Activated CD4-positive, alpha-beta T cell treated with anti-CD3 and anti-CD28 coated beads, Interleukin-2, amount 50 U/mL, for 1 hour (primary cell): ENCODE measurements at places on chromosomes 5 and 9.

DNA sequence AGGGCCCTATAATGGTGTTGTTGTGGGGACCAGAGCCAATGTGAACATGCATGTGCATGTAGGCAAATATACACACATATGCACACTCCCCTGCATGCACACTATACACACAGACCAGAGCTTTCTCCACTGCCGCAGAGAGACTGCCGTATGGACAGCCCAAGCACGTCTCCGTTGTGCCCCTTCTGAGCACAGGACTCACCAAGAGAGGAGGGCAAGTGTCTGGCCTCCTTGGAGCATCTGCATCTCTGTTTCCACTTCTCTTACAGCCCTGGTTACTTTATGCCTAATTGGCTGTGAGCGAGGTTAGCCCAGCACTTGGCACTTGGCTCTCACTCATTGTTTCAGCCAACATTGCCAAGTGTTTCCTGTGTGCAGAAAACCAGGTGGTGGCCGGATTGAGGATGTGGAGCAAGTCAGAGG is 30.4 kb downstream of the CSF2 start:
- no peak for DNase-seq

DNA sequence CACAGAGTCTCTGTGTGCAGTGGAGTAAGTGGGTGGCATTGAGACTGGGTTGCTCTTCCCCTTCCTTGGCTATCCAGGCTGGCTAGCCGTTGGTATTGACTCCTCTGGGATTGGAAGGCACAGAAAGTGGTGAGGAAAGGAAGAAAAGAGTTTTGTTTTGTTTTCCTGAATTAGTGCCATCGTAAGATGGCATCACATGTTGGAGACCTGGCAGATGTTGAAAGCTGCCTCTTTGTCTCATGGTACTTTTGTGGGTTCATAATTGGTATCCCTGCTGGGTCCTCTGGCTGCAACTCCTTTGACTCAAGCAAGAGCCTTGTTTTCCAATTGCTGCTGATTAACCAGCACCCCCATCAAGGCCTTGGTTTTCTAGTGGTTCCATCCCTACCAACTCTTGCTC is 293.8 kb downstream of the PDE4D start:
- DNase-seq, result no peak

DNA sequence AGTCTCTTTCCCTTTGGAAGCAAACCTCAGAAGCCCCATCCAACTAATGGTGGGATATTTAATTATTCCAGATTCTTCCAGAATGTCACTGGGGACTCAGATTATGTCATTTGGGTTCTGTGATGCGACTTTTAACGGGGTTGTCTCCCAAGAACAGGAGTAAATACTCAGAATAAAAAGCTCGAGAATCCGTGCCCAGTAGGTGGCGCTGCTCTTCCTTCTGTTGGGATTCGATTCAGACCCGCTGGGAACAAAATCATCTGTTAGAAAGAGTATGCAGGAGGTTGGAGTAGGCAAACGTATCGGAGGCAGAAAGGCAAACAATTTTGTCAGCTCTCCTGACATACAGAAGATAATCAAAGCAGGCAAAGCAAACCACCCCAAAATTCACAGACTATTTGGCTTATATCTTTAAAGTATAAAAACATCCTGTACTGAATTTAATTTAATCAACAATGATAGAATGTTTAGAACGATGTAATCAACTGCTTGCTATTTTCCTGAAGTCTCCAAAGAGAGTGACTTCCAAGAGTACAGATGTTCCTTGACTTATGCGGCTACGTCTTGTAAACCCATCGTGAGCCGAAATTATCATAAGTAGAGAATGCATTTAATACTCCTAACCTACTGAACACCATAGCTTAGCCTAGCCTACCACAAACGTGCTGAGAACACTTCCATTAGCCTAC is 169.8 kb upstream of the RAI14 start:
- DNase-seq, result peak; percentile 62

GRCh38 chr9:133691191-133691590 is 47.0 kb downstream of the SARDH start:
- no peak for DNase-seq

DNA sequence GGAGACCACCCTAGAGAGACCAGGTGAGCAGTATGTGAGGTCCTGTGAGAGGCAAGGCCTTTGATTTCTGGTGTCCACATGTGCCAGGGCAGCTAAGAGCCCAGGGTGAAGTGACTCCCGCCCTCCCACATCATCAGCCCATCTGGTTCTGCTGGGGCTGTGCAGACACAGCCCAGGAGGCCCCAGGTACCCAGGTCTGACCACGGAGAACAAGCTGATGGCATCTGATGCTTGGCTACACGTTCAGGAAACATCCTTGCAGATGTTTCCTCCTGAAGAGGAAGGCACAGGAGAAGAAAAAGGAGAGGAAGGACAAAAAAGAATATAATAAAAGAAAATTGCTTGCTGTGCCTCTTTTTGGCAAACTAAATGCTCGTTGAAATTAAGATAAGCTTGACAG is 225.8 kb downstream of the PAX5 start:
- no peak for DNase-seq

DNA sequence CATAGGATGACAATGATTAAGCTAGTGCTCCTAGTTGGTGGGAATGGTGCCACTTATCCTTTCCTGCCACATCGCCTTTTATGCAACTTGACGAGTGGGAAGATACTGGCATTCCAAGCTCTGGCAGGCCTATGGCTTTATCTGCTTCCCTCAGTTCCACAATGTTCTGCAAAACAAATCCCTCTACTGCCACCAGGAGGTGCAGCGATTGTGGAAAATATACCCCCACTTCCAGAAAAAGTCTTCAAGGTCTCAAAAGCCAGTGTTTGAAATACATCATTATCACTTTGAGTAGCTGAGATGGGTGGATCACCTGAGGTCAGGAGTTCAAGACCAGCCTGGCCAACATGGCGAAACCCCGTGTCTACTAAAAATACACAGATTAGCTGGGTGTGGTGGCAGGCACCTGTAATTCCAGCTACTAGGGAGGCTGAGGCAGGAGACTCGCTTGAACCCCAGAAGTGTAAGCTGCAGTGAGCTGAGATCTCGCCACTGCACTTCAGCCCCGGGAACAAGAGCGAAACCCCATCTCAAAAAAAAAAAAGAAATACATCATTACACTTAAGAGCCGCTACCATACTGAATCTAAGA is 3.4 kb downstream of the CLINT1 start:
- peak; percentile 12 for DNase-seq

DNA sequence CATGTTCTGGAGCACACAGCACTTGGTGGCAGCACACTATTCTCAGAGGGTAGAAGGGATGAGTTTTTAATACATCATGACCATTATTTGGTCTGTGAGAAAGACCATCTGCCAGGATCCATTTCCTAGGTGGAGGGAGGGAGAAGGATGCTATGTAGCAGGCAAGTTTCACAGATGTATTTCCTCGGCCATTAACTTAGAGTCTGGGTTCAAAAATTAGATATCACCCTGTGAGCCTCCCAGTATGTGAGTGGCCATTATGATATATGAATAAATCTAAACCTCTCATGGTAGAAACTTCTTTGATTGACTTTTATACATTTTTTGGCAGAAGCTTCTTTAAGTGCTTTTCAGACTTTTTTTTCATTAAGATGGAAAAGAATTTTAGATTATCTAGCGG is 133.9 kb downstream of the SREK1 start:
- DNase-seq, result no peak

DNA sequence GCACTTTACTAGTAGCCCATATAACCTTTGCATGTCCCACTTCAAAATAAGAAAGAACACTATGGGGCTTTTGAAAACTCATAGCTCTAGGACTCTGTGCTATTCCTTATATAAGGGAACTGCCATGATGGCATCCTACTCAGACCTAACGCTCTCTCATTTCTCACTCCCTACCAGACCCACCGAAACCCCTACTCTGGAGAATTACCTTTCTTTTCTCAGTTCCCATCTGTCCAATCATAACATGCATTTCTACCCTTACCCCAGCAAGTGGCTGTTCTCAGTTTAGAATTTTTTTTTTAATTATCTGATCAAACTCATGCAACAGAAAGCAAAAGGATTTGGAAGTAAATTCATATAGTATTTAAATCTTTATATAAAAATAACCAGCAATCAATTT is 27.3 kb downstream of the CARNMT1 start:
- DNase-seq, result no peak

DNA sequence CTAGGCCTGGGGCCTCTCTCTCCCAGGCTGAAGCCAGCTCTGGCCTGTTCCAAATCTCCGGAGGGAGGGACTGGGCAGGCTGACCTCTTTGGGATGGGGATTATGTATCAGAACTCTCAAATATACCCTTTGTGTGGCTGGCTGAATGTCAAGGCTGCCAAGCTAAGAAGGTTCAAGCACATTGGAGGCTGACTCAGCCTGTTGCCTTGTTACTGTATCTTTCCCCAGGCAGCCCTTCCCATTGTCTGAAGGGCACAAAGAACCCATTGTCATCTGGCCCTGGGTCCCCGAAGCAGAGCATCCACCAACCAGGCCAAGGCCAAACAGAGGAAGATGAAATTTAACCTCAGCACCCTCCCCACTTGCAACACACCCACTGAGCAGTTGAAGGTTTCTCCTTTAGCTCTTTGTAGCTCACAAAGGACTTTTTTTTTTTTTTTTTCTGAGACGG is 7.3 kb upstream of the SPARC start:
- no peak for DNase-seq

DNA sequence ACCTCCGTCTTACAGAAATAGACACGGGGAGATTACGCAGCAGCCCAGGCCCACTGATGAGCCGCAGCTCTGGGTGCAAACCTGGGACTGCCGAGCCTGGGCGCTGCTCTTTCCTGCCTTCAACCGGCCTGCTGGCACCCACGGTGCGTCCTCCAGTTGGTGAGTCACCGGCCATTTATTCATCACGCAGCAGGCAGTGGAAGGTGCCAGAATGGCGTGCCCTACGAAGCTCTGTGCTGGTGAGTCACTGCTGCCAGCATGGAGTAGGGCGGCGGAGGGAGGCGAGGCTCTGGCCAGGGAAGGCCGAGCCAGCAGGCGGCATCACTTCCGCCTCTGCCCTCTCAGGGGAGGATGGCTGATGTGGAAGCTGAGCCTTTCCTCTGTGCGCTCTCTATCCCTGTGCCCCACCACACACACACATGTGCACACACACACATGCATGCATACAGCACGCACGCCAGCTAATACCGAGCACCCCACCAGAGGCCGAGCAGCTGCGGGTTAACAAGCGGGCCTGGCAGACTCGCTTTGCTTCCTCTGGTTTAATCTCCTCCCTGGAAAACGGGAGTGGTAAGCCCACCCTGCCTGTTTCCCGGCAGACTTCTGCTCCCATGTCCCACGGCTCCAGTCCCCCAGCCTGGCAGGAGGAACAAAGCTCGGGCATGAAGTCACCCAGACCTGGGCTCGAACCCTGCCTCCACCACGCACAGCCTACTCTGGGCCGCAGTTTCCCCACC is 39.2 kb downstream of the OLFM1 start:
- no peak for DNase-seq

GRCh38 chr9:81073821-81074220 is 615.5 kb downstream of the TLE1 start:
- no peak for DNase-seq

DNA sequence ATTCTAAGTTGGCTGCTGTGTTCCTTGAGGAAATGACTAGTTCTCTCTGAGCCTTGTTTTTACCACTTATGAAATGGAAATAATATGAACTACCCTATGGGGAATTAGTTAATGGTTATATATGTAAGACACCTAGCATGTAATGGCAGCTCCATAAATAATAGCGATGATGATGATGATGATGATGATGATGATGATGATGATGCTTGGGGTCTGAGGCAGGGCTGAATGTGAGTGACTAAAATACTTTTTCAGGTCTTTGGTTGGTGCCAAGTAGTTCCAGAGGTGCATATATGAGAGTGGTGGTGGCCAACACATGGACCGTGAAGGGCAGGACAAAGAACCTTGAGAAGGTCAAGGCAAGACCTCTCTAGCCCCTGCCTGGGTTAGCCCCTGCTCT is 123.3 kb upstream of the PANK3 start:
- no peak for DNase-seq

GRCh38 chr5:164148292-164148691 is 642.9 kb downstream of the MAT2B start:
- no peak for DNase-seq

DNA sequence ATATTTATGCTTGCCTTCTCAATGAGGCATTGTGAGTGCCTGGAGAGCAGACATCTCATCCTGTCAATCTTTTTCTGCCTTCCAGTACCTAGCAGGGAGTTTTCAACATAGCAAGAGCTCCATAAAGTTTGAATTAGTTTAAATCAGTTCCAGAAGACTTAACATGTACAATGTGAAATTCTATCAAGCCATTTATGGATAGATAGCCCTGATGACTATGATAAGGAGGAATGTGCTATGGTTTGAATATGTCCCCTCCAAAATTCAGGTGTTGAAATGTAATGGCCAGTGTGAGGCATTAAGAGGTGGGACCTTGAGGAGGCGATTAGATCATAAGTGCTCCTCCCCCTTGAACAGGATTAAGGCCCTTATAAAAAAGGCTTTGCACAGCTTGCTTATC is 306.9 kb upstream of the SMARCA2 start:
- no peak for DNase-seq
